ENCODE measurements at places on chromosomes 2 and 18.

- no peaks in the 10 kb centered on the region for H3K27me3 ChIP-seq
- H3K36me3 ChIP-seq: peaks cover 12% of the 10 kb centered on the region
- DNase-seq: no peak
Measured at GRCh38 chr2:168574856-168575630, 119.0 kb downstream of the CERS6 start.

GRCh38 chr2:239181903-239182581 is 218.8 kb downstream of the HDAC4 start:
- peak overlapping the region; percentile 28 for H3K4me3 ChIP-seq
- H3K27me3 ChIP-seq: no peaks in the 10 kb centered on the region
- peaks cover 30% of the 10 kb centered on the region for H3K36me3 ChIP-seq
- peaks cover 29% of the 10 kb centered on the region for H3K4me1 ChIP-seq

DNA sequence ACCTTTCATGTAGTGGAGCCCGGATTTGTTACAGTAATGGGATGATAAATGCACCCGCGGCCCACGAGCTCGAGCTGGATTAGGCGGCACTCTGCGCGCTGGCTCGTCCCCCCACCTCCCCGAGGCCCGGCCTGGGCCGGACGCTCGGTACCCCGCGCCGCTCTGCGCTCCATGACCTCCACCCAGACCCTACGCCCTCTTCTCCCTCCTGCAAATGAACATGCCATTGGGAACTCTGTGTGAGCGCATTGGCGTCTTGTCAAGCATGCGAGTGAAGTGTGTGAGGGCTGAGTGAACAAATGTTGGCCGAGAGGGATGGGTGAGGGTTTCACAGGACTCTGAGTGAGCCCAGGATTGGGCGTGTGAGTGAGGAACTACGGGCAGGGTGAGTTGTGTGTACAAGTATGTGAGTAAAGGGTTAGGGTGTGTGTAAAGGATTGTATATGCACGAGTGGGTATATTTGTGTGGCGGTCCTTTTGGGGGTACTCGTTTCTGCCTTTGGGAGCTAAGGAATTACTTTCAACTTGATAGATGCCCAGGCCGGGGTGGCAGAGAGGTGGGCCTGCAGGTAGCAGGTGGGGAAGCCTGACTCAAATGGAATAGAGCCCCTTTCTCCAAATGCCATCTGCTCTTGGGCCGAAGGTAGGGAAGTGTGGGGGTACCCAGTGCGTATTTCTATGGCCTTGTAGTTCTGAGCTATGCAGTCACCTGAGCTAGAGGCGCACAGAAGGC is 2.9 kb upstream of the EN1 start:
- no peaks in the 10 kb centered on the region for H3K36me3 ChIP-seq
- DNase-seq: no peak
- peaks cover 67% of the 10 kb centered on the region for H3K4me1 ChIP-seq

GRCh38 chr18:56652802-56653201 is 1.6 kb downstream of the WDR7 start:
- H3K4me3 ChIP-seq: no peak overlapping the region
- H3K36me3 ChIP-seq: peaks cover 3% of the 10 kb centered on the region
- no peak for DNase-seq
- H3K27me3 ChIP-seq: no peaks in the 10 kb centered on the region
- H3K27ac ChIP-seq: no peak overlapping the region

DNA sequence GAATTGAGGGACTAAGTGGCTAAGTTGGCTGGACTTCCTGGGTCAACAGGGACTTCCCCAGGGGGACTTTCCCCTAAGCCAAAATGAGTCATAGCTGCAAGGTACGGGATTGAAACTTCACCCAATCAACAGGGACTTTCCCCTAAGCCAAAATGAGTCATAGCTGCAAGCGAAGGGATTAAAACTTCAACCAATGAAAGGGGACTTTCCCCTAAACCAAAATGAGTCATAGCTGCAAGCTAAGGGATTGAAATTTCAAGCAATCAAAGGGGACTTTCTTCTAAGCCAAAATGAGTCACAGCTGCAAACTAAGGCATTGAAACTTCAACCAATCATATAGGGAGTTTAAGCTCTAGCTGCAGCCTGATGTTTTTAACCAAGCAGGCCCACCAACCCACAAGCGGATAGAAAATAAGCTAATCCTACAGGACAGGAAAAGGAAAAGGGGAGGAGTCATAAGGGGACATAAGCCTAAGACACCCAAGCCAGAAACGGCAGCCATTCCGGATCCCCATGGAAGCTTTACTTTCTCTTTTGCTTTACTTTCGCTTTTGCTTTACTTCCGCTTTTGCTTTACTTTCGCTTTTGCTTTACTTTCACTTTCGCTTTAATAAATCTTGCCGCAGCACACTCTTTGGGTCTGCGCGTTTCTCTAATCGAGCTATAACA is 1375.4 kb upstream of the CELF4 start:
- no peaks in the 10 kb centered on the region for H3K27me3 ChIP-seq
- no peak overlapping the region for H3K27ac ChIP-seq
- peaks cover 2% of the 10 kb centered on the region for H3K36me3 ChIP-seq
